Activated CD4-positive, alpha-beta T cell treated with anti-CD3 and anti-CD28 coated beads, Interleukin-2, amount 50 U/mL, for 16 hours (primary cell): ENCODE measurements at places on chromosomes 5 and 9.

DNA sequence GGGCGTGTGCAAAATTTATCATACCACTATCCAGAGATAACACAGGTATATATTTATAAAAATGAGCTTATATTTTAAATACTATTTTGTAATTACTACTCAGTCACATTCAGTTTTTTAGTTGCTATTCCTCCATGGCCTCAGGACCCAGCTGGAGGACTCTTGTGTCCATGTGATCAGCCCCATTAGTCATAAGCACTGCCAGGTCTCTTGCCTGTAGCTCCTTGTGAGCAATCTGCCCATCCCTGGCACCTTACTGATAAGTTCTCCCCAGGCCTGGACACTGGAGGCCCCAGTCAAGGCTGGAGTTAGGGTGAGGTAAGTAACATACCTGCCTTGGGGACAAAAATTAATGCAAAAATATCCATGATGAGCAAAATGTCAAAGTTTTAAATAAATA lies 29.5 kb upstream of the ADRB2 start:
- no peak for DNase-seq

DNA sequence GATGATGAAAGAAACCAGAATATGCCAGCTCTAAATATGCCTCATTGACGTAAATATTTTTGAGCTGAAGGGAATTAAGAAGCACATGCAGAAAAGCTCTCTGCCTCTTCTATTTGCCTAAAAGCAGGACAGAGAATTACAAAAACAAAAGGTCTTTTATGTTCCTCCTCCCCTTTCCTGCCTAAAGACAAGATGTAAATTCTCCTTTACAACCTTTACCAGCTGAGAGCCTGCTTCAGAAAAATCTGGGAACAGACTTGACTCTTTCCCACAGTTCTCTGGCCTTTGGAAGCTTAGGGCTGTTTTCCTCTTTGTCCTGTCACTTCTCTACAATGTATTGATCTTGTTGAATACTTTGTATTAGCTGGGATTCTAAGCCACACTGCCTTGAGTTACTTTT lies 199.7 kb downstream of the TMC1 start:
- DNase-seq: no peak

- DNase-seq: no peak
These were observed 37.6 kb downstream of the C9orf57 start for GRCh38 chr9:72022841-72023240.

DNA sequence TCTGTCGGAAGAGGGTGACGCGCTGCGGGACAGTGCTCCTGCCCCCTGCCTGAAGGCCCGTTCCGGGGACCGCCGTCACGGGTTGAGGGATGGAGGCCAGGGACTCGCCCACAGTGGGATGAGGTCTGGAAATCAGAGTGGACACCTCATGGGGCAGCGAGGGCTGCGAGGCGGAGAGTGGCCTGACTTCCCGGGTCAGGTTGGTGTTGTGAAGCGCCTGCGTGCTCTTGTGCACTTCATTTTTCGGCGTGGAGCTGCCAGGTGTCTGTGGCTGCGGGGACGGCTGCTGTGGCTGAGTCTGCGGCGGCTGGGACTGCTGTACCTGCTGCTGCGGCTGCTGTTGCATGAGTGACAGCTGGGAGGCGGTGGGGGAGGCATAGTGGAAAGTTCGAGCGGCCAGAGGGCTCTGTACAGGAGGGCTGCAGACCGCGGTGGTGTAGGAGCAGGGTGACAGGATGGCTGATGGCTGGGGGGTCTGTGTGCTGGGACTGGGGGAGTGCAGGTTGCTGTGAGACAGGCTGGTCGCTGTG lies 434.1 kb downstream of the HCN1 start:
- DNase-seq: no peak

- no peak for DNase-seq
These were observed 62.8 kb downstream of the HMCN2 start for GRCh38 chr9:130328349-130328801.
